ENCODE measurements at places on chromosomes 13 and 19.

DNA sequence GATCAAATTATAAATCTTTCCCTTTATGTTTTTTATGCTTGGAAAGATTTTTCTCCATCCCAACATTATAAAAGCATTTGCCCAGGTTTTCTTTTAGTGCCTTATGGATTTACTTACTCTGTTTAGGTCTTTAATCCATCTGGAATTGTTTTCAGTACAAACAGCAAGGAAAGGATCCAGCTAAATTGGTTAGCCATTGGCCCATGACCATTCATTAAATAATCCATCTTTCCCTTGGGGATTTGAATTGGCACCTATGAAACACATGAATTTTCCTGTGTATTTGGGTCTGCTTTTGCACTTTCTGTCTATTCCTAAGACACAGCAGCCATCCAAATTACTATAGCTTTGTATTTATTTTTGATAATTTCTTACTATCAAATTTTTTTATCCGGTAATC, 28.8 kb upstream of the SHKBP1 start:
- no peak for DNase-seq

- no peak for DNase-seq
These were observed 31.2 kb downstream of the LACC1 start for GRCh38 chr13:43910856-43911255.

DNA sequence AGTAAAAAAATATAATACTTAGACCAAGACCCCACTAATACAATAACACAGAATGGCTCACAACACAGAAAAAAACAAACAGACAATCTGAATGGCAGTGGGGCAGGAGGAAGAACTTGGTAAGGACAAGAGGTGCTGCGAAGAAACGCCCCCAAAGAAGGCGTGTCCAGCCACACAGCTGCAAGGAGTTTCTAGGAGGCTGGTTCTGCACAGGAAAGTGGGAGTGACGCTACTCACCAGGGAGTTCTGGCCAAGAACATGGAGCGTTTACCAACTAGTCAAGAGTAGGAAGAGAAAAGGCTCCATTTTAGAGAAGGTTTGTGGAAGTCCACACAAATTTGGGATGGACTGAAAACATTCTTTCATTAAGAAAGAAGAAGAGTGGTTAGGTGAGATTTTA, 95.3 kb upstream of the SLC15A1 start:
- DNase-seq, result no peak

DNA sequence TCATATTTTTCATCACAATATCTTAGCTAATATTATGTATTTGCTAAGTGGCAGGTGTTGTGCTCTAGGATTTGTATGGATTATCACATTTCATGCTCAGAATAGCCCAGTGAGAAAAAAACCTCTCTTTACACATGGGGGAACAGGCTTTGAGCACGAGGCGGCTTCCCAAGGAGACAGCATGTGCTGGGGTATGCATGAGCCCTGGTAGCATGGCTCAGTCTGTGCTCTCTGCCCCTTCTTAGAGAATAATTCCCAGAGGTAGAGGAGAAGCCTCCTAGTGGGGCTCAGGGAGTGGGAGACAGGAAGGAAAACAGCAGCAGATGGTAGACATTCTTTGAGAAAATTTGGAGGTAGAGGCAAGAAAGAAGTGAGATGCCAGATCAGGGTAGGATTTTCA, 31.6 kb downstream of the RNASEH2B start:
- no peak for DNase-seq

- DNase-seq, result no peak
These were observed 1.8 kb downstream of the CEBPG start for GRCh38 chr19:33375156-33375836.

GRCh38 chr13:43728421-43728820, 58.4 kb downstream of the ENOX1 start:
- no peak for DNase-seq

DNA sequence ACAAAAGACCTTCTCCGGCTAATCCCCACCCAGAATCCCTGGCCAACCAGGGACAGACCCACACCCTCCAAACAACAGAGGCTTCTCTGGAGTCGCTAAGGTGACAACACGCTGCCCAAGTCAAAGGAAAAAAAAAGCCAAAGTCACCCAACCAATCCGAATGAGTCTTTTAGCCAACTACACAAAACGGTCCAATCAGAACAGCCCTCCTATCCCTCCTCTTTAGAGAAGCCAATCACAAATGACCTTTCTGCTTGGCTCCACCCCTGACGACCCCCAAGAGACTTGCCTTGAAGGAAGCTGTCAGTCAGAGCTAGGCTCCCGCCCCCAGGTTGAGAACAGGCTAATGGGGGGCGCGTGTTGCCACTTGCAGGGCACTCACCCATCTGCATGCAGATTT, 6.6 kb upstream of the FBXW9 start:
- DNase-seq, result no peak

- no peak for DNase-seq
These were observed 58.3 kb upstream of the FREM2 start for GRCh38 chr13:38628554-38628953.

DNA sequence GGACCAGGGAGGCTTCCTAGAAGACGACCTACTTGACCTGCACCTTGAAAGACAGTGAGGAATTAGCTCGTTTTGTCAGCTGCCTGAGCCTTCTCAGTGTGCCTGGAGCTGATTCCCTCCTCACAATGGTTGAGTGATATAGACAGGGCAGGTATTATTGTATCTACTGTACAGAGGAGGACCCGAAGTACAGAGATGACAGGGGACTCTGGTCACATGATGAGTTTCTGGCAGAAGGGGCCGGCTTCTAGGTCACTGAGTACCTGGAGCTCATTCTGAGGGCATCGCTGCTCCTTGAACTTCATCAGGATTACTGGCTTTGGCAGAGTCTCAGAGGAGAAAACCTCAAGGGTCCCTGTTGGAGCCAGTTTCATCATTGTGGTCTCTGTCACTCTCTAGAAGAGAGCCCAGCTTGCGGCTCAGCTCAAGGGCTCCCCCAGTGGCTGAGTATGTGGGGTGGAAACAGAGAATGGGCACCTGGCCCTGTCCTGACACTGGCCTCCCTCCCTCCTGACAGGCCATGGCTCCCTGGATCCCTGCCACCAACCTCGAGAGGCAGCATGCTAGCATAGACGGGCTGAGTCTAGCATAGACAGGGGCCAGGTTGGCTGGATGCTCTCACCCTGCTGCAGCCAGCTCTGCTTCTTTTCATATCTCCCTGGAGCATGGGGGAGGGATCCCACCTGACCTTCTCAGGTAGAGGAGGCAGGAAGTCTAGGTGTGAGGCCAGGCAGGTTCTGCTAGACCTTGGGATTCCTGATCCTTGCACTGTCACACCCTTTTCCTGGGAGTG, 38.7 kb downstream of the NFIX start:
- DNase-seq, result peak; percentile 62
